ENCODE measurements at places on chromosomes 2 and 18.
A peak's percentile ranks its signal among the peaks of the same experiment; 100 is the strongest.

DNA sequence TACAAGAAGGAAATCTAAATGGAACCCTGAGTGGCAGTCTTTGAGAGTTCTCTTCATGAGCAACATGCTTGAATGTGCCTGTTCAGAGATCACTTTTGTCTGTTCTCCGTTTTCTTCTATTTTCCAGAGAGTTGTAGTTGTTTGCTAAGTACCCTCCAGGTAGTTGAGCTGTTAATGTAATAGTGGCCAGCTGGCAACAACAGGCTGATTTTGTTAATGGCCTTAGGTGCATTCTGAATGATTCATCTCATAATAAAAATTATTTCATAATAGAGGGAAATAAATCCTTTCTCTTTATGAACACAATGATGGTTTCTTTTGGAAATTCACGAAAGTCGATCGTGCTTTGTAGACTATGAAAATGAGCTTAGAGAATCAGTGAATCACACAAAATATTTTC lies 136.8 kb downstream of the LRP1B start:
- DNase-seq = no peak

DNA sequence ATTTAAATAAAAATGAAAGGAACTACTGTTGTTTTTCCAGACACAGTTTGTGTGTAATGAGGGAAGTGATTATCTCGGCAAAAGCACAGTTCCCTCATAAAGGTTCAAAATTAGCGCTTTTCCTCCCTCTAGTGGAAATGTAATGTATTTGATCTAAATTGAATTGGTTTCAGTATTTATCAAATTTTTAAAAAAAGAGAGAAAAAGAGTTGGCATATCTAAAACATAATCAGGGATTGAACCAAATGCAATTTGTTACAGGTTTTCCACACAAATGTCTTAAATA lies 37.5 kb downstream of the CMPK2 start:
- DNase-seq = peak; percentile 58

DNA sequence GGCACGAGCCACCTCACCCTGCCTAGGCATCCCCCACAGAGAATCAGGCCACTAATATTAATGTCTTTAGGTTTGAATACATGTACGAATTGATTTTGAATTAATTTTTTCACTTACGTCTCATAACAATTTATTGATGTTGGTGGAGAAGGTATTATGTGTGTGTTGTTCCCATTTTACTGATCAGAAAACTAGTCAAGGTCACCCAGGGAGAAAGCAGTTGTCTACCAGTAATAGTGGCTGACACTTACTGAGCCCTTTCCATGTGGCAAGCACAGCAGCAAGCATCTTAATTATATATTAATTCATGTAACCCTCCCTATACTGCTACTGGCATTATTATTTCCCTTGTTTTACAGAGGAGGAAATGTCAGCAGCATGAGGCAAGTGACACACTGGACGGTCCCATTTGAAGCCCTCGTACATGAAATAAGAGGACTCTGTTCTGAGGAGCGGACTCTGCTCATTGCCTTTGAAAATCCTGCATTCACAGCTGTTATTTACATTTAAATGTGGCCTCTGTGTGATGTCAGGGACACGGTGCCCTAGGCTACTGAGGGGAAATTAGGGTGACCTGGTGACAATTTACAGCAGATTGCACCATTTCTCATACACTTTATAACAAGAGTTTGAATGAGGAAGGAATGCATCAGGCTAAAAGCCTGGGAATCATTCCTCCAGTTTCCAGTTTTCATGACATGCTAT lies 30.9 kb upstream of the KCNE4 start:
- no peak for DNase-seq

DNA sequence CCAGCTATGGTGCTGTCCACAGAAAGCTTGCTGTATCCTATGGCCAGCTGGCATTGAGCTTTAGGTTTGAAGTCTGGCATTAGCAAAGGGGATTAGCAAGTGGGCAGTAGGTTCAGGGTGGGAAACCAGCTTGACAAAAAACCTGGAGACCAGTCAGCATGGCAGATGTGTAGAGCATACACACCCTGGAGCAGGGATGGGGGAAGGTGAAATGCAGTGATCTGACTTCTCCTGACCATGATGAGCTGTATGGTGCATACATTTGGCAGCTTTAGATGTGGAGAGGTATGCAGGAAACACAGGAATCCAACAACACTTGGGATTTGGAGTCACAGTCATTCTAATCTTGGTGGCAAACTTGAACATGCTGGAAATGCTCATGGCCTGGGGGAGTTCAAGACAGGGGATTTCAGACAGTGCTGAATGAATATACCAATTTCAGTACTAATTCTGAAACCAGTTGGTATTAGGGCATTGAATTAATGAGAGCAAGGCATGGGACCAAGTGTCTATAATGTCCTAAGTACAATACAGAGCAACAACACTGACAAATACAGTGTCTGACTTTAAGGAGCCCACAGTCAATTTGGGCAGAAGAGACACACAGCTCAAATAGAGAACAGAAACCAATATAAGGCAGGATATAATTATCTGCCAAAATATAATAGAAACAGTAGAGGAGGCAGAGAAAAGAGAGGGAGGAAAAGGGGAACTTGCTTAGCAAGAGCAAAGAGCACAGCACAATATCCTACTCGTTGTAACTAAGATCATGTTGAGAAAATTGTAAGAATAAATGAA lies 11.8 kb downstream of the ARHGAP15 start:
- DNase-seq = no peak

DNA sequence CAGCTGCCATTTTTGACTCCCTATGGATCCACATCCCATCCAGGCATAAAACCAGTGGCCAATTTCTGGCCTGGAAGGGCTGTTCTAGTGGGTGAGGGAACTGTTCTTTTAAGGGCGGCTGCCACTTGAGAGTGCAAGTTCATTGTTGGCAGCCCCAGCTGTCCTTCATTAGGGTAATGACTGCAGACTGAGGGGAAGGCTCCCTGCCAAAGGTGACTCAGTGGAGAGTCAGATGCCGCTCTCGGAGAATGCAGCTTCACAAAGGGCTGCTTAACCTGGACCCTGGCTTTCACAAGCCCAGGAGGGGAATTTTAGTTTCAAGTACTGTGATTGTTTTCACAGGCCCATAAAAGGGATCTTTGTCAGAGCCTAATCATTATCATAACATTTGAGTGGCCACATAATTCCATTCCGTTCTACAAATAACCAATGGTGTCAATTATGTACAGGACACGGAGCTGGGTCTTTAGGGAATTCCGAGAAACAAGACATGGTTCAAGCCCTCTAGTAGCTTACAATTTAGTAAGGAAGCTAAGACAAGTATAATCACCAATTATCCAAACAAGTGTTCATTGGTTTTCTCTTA lies 235.7 kb downstream of the CDCA7 start:
- DNase-seq = no peak

- DNase-seq = no peak
Measured at GRCh38 chr2:11534746-11535484, 1.1 kb downstream of the GREB1 start.

DNA sequence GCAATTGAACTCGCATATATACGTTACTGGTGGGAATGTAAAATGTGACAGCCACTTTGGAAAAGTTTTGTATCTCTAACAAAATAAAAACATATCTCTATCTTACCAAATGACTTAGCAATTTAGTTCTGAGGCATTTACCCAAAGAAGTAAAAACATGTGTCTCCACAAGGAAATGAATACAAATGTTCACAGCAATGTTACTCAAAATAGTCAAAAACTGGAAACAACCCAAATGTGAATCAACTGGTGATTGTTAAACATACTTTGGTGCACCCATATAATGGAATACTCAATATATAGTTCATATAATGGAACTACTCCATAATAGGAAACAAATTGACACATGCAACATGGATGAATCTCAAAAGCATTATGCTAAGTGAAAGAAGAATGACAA lies 70.4 kb upstream of the DNER start:
- DNase-seq = no peak

GRCh38 chr2:10775831-10776230 lies 36.8 kb downstream of the PDIA6 start:
- no peak for DNase-seq

DNA sequence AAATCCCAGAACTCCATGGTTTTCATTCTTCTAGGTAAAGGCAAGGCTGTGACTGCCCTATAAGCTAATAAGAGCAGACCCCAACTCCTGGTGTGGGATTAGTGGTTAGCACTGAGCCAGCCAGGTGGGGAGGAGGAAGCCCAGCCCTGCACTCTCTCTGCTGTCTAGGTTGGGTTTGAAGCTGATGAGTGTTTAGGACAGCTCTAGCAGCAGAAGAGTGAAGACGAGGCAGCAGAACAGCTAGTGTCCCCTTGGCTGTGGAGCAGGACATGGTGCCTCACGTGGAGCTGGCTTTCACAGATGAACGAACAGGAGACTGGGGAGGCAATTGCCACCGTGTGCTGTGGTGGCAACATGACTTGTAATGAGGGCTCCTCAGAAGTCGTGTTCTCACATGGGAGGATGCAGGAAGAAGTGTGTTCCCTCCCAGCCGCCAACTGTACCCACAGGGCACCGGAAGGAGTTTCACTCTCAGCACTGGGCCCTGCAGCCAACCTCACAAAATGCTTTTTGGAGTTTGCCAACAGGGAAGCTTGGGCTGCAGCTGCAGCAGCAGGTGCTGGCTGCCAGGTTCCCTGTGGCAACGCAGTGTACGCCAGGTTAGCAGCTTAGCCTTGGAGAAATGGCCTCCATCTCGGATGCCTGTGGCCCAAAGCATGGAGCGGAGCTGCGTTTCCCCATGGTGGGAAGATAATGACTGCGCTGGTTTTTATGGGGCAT lies 328.2 kb downstream of the SETBP1 start:
- no peak for DNase-seq

GRCh38 chr2:88038263-88039105 lies 17.1 kb downstream of the KRCC1 start:
- no peak for DNase-seq

DNA sequence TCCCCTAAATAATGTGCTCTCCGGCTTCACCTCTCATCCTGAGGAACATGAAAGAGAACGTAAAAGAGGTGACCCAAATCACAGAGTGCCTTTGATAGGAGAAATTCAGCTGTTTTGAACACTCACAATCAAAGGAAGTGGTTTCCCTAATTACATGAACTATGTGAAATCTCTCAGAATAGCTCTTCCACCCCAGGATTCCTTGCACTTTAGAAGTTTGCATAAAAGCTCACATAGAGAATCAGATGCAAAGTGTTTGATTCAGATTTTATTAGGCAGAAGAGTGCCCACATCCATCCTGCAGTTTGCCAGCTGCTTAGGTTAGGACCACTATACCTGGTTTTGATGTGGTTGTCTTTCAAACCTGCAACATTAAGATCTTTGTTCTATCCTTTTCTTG lies 61.0 kb downstream of the MAP3K20 start:
- no peak for DNase-seq

DNA sequence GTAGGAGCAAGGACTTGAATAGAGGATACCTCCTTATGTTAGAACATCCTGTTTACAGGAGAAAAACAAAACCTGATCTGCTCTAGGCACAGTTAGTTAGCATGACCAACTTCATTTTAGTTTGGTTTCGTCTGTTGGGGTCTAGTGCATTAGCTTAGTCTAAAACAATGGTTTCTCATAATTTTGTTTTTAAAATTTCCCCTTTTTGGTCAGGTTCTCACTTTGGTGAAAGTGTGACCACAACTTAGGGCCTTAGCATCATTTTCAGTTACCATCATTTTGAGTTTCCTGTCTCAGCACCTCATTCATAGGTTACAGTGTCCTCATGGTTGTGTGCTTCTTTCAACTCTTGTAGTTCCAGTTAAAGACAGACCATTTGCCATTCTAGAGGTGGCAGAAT lies 1277.0 kb upstream of the SLC39A10 start:
- no peak for DNase-seq

GRCh38 chr2:210224941-210225672 lies at the start of gene ACADL:
Gene ACADL (minus strand): TSS chr2:210225447. CDS start chr2:210225263, 184 bp downstream.
- no peak for DNase-seq

DNA sequence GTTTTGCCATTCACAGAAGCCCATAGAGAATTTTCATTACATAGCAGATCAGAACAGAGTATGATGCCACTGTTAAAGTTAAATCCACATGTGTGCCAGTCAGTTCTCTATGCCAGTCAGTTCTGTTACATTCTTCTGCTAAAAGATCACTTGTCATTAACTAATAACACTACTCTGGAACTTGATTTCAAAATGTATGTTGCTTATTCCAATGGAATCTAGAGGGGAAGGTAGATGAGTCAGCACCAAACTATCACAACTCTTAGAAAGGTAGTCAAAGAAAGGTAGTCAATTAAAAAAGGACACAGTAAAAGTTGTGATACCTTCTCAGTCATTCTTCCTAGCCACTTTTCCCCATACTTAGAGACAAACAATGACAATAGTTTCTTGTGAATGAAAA lies 1214.4 kb downstream of the LRP1B start:
- DNase-seq = no peak

DNA sequence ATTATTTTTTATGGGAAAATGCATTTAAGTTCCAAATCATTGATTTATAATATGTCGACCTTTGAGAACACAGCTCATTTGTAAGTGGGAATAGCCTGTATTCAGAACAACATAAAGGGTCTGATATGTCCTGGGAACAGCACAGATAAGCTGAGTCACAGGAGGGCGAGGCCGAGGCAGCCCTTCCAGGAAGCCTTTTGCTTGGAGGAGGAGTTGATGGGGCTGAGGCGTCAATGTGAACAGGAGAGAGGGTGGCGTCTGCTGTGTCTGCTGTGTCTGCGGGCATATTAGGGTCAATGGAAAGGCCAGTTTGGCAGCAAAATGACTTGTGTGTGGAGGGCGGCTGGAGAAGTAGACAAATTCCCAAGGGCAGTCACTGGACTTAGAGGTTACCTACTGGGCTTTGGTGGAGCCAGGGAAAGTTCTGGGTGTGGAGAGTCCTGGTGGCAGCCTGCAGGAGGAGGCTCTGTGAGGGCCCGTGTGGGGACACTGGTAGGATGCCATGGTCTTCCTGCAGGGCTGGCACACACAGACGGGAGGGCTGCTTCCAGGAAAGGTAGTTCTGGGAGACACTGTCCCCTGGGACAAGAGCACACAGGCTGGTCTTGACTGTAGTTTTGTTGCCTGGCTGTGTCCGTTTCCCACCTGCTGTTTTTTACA lies 128.1 kb downstream of the GLI2 start:
- peak; percentile 6 for DNase-seq

DNA sequence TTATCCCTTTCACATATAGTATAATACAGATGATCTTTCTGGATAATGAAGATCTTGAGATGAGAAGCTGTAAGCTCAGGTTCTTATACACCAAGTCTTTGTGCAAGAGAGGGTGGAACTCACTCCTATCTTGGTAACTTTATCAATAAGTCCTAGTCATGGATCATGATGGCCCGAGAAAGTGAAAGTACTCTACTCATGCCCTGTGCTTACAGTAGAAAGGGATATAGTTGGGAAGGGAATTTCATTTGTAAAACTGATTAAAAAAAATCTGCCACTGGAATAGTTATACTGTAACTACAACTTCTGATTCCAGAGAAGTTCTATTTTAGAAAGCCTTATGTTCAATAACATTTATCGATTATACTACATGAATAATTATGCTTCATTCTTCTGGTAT lies 51.8 kb downstream of the MYO3B start:
- no peak for DNase-seq

DNA sequence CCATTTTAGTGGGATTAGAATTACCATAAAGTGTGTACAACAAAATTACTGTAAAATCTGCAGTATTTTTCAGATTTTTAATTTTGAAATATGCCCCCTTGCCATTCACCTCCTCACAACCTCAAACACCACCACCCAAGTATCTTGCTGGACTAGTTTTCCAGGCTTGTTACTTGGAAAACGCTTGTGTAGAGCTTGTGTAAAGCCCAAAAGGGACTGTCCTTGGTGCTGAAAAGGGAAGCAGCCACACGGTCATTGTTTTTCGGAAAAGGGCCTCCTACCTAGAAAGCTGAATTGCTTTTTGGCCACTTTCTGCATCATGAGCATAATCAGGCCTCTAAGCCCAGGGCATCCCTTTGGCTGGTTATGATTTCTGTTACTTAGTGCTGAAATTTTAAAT lies 563.4 kb downstream of the LRRTM4 start:
- DNase-seq = no peak
